Activated CD4-positive, alpha-beta T cell treated with anti-CD3 and anti-CD28 coated beads for 36 hours (primary cell): ENCODE measurements at places on chromosomes 11 and 22. TPM values are rescaled to one million over a fixed set of nuclear protein-coding genes. Genes with fewer than 3 reads are reported as not detected.

Gene PITPNM1
- 94.5 TPM for total RNA-seq

Gene GRIK4
- total RNA-seq = not detected

Gene FREY1
- total RNA-seq = 1.0 TPM

Gene FOSL1
- 11.1 TPM for total RNA-seq

Gene FLRT1
- total RNA-seq = 0.21 TPM

Gene CYB561A3
- 31.8 TPM for total RNA-seq

Gene MS4A6A
- not detected for total RNA-seq

Gene FAM227A
- 0.63 TPM for total RNA-seq

Gene IGLL1
- total RNA-seq = not detected

Gene MRPL48
- 52.0 TPM for total RNA-seq

Gene PKDREJ
- total RNA-seq = not detected

Gene KCNJ11
- 0.43 TPM for total RNA-seq

Gene PLAAT3
- 3.1 TPM for total RNA-seq

Gene NAP1L4
- total RNA-seq = 241 TPM

Gene ZNF280B
- total RNA-seq = 3.7 TPM

Gene GLB1L3
- 11.7 TPM for total RNA-seq

Gene MS4A15
- total RNA-seq = not detected

Gene EIF4G2
- total RNA-seq = 953 TPM

Gene C11orf87
- total RNA-seq = not detected

Gene CECR2
- not detected for total RNA-seq

Gene YAP1
- 0.25 TPM for total RNA-seq

Gene UPK3A
- total RNA-seq = not detected

Gene OR52H1
- not detected for total RNA-seq

Gene LRRC74B
- not detected for total RNA-seq

Gene RHOD
- total RNA-seq = 0.78 TPM

Gene XBP1
- total RNA-seq = 101 TPM

Gene KRTAP5-9
- 0.21 TPM for total RNA-seq

Gene KDM4D
- total RNA-seq = 1.8 TPM

Gene CHADL
- total RNA-seq = 0.11 TPM

Gene AIFM3
- 0.21 TPM for total RNA-seq

Gene SMIM35
- total RNA-seq = 0.09 TPM

Gene CCDC73
- not detected for total RNA-seq

Gene CDC42BPG
- 0.39 TPM for total RNA-seq

Gene CEND1
- 0.50 TPM for total RNA-seq

Gene BTBD18
- total RNA-seq = not detected

Gene P2RX6
- total RNA-seq = 0.18 TPM

Gene CD6
- total RNA-seq = 377 TPM

Gene GNG3
- total RNA-seq = not detected

Gene OR2AG2
- total RNA-seq = 0.14 TPM

Gene TPBGL
- 0.18 TPM for total RNA-seq

Gene CSRP3
- total RNA-seq = not detected

Gene BBS1
- 10.7 TPM for total RNA-seq

Gene SLC22A25
- not detected for total RNA-seq

Gene MMP7
- total RNA-seq = not detected

Gene SCGB2A2
- not detected for total RNA-seq

Gene ARFIP2
- 40.3 TPM for total RNA-seq

Gene IL18BP
- 10.2 TPM for total RNA-seq

Gene MS4A1
- not detected for total RNA-seq

Gene SLC25A18
- not detected for total RNA-seq

Gene BSX
- not detected for total RNA-seq

Gene RASD2
- total RNA-seq = 0.09 TPM

Gene TSG101
- 39.2 TPM for total RNA-seq

Gene ZC3H7B
- 41.7 TPM for total RNA-seq

Gene OR51B5
- not detected for total RNA-seq

Gene PANX3
- not detected for total RNA-seq

Gene RASL10A
- total RNA-seq = not detected

Gene GLYATL1
- 0.50 TPM for total RNA-seq
